ENCODE measurements at places on chromosomes 6 and 20.

DNA sequence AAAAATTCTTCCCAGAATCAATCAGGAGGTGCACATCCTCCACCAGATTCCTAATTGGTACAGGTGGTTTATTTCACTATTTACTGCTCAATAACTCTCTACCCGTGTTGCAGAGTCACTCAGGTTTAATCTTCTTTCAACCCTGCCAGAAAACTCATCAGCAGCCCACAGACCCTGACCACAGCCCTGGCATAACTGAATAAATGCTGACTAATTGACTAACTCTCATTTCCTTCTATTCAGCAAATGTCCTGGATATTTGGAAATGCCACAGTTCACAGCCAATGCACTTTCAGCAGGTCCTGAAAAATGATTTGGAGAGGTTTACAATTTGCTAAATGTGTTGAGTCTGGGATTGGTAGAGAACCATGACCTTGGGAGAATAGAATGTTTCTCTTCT is 62.3 kb downstream of the TRMT6 start:
- no peak for DNase-seq

DNA sequence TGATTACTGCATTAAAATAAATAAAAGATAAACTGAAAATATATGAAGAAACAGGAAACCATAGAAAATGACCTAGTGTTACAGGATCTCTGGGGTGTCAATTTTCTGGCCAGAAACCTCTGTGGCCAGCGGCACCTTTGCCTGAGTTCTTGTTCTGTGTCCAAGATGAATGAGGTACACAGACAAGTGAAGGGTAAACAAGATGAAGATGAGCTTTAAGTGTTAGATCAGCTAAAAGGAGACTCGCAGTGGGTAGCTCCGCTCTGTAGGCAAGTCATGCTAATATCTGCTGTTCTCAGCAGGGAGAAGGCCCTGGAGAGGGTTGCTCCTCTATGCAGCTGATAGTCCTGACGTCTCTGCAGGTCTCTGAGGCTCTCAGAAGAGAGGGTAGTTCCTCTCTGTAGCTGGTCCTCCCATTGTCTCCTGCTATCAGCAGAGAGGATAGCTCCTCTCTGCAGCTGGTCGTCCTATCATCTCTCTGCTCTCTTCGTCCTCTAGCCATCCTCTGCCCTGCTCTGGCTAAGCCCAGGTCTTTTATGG is 35.9 kb upstream of the TBC1D22B start:
- DNase-seq, result no peak

GRCh38 chr20:34791289-34792020 is 34.0 kb downstream of the NCOA6 start:
- no peak for DNase-seq

GRCh38 chr20:56506103-56506502 is 18.4 kb upstream of the FAM209A start:
- no peak for DNase-seq

DNA sequence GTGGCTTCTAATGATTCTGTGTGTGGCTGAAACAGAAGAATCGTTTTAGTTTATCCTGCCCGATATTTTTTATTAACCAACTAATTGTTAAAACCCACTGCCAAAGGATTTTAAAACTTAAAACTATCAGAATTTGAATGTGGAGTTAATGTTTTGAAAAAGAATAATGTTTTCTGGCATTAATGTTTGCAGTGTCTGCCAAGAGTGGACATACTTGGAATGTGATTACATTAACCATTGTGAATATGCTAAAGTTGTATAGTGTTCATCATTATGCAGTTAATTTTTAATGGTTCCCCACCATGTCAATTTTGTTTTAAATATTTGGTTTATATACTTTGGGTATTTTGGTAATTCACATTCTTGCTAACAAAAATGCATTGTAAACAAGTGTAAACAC is 24.4 kb downstream of the DCBLD1 start:
- DNase-seq, result no peak

DNA sequence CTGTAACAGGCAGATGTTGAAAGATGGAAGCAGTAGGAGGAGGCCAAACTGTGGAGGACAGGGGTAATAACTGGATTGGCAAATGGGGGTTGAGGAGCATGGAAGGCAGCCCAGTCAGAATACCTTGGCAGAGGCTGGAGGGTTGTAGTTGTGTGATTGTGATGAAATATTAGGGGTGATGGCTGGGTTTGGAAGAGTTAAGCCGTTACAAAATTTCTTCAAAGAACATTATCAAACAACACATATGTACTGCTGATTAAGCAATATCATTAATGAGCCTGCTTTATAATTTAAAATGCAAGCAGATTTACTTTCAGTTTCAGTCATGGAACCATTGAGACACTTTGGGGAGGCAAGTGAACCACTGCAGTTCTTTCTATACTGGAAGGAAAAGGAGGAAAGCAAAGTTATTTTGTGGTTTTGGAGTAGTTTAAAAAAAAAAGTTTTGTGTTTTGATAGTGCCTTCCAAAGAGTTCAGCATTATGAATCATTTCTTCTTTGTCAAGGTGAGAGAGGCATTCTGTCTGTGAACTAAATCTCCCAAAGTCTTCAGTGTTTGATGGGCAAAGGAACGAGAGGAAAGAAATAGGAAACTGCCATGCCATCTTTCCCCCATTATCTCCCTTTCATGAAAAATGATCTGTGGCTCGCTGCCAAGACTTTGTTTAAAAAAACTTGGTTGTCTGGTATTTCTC is 20.7 kb downstream of the FOXO3 start:
- no peak for DNase-seq

GRCh38 chr20:52972190-52972937 is at the start of gene TSHZ2:
TSS of gene TSHZ2 (plus strand) at chr20:52972358. CDS start at chr20:52973294, 936 bp downstream.
- no peak for DNase-seq

- DNase-seq, result no peak
Observed at GRCh38 chr20:33846291-33846935, 35.3 kb downstream of the CHMP4B start.

GRCh38 chr20:10747019-10747418 is 73.2 kb upstream of the JAG1 start:
- DNase-seq, result no peak

DNA sequence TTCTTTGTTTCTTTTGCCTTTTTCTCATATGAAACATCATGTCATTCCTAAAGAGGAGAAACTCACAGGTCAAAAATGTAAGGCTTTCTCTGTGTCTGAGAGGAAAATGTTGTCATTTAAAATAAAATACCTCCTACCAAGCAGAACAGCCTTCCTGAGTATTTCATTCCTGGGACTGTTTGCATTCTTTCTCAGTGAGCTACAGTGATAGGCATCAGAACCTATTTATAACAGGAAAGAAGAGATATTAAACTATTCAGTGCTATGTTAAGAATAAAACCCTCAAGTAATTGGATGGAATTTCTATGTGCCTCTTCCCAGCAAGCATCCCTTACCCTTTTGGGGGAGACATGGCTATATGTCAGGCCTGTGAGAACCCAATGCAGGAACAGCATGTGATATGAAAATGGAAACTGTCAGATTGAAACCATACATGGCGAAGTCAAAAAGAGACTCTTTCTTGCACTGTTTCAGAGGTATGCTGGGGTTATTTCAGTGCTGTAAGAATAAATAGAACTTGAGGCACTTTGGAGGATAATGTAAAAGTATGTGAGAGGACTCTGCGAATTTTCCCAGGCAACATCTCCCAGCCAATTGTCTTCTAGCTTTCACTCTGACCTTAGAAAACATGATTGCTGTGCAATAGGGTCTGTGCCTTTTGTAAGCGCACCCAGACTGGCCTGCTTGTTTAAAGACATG is 133.8 kb upstream of the CCN2 start:
- no peak for DNase-seq

DNA sequence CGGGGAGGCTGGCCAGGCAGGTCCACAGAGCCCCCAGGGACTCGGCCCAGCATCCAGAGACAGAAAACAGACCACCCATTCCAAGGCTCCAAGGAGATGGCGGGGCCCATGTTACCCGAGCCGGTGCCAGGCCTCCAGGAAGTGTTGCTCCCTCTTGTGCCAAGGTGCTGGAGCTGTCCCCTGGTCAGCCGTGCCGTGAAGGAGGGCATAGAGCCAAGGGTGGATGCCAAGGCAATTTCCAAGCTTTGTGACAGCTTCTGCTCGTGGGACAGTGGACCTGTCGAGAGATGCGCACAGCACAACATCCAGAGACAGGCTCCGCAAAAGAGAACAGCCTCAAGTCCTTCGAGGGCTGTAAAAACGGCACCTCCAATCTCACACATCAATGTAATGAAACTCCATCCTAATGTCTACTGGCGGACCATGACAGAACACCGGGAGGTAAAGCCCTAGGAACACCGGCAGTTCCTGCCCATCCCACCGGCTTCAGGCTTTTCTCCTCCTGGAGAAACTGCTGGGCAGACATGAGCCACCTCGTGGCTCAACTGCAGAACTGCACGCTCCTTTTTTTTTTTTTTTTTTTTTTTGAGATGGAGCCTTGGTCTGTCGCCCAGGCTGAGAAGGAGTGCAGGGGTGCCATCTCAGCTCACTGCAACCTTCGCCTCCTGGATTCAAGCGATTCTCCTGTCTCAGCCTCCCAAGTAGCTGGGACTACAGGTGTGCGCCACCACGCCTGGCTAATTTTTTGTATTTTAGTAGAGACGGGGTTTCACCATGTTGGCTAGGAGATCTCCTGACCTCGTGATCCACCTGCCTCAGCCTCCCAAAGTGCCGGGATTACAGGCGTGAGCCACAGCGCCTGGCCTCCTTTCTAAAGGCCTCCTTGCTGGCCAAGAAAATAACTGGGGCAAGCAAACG is 30.9 kb upstream of the AVP start:
- DNase-seq, result no peak

DNA sequence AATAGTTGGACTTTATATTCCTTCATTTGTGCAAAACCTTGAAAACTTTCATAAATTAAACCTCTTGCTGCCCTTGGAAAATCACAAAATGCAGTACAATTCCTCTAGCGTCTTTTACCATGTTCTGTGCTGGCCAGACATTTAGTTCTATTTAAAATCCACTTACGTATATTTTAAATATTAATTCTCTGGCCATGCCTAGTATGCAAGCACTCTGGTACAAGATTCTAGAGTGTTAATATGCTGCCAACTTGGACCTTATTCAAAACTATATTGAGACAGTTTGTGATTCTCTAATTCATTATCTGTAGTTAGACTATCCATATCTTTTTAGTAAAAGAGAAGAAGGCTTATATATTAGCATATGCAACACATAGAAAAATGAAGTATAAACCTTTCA is 328.1 kb downstream of the ARHGAP18 start:
- no peak for DNase-seq

GRCh38 chr6:151285122-151285521 is 45.4 kb downstream of the AKAP12 start:
- DNase-seq, result no peak

DNA sequence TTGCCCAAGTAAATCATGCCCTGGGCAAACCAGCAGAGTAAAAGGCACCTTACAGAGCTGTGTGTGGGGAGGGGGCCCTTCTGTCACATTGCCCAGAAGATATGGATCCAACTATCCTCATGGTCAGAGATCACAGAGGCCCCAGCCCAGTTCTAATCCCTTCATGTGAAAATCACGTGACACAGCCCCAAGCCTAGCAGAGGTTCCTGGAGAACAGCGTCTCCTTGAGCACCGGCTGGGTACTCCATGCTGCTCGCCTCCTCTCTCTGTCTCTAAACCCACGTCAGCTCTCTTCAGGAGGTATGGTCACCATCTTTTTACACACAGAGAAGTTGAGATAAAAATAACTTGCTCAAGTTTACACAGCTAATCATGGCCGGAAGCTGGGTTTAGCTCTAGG is 230.2 kb downstream of the ANKRD60 start:
- no peak for DNase-seq

GRCh38 chr6:163547287-163547686 is 132.8 kb downstream of the QKI start:
- DNase-seq, result no peak

DNA sequence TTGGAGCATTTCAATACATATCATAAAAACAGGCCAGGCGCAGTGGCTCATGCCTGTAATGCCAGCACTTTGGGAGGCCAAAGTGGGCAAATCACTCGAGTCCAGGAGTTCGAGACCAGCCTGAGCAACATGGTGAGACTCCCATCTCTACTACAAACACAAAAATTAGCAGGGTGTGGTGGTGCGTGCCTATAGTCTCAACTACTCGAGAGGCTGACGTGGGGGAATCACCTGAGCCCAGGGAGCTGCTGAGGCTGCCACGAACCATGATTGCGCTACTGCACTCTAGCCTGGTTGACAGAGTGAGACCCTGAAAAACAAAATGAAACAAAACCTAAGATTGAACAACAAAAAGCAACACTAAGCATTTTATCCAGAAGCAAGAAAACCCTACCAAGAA is 47.2 kb downstream of the BACH2 start:
- DNase-seq, result no peak

DNA sequence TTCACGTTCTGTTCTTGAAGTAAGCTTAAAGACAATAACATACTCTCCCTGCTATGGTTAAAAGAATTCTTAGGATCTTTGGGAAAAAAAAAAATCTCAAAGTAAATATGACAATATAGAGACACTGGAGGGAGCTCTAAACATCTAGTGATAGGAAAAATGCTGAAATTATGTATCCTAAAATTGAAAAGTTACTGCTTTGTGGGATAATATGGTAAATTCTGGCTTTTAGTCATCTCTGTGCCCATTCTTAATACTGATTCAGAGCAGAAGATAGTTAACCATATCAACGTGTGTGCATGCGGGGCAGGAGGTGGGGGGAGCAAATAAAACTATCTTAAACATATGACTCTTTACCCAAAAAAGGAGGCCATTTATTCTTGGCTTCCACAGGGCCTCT is 165.4 kb downstream of the GMPR start:
- DNase-seq, result no peak

DNA sequence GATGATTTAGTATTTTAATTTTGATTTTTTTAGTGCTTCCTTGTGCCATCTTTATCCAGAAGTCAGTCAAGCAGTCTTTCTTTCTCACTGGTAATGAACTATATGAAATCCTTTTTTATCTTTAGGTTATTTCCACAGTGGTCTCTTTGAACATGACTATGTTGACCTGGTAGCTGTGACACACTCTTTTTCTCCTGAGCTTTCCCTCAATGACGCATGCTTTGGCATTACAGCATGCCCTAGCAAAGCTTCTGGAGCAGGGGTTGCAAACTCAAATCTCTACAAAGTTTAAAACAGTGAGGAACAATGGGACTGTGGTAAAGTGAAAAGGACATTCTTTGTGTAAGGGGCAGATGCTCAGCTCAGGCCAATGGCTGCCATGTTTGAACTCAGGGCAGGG is 4.5 kb upstream of the PLAGL1 start:
- DNase-seq, result no peak

DNA sequence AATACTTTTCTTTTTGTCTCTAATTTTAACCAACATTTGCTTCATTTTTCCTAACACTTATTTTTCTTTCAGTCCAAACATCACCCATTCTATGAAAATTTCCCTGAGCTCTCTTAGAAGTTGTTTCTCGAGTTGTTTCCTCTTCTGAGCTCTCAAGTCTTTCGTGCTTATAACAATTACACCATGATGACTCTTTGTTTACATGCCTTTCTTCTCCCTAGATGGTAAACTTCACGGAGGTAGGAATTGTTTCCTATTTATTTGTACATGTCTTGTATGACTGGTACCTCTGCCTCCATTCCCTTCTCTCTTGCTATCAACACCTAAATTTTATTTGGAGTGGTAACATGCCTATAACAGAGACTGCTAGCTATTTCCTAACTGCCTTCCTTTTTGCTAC is 6.4 kb downstream of the BLOC1S5 start:
- DNase-seq, result no peak
